ENCODE measurements at places on chromosomes 13 and 19.

DNA sequence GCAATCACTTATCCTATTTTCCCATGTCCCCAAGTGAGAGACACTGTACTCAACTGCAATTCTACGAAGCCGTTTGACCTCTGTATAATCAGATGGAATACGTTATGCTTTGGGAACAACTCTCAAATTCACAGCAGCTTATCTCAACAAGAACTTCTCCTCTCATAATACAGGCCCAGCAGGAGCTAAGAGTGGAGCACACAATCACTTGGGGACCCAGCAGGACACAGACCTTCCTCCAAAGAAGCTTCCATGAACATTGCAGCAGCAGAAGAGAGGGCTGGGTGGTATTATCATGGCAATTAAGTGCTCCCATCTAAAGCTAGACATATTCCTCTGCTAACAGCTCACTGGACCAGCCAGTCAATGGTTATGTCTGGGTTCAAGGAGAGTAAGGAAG lies 428.3 kb upstream of the MIR17HG start:
- no peak for DNase-seq

DNA sequence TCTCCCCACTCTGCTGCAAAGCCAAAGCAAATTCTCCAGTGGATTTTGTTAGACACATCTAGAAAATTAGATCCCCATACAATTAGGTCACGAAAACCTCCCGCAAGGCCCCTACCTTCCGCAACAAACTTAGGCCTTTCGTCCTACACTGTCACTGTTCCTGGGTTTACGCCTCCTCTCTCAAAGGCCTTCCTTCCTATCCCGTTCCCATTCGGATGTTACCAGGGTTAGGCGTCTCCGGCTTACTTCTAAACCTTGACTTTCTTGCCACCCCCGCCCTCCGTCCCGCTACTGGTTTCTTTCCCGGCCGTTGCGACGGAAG lies 754 bp downstream of the RNF6 start:
- no peak for DNase-seq

GRCh38 chr13:56718791-56719190 lies 421.9 kb upstream of the PRR20A start:
- DNase-seq: no peak

DNA sequence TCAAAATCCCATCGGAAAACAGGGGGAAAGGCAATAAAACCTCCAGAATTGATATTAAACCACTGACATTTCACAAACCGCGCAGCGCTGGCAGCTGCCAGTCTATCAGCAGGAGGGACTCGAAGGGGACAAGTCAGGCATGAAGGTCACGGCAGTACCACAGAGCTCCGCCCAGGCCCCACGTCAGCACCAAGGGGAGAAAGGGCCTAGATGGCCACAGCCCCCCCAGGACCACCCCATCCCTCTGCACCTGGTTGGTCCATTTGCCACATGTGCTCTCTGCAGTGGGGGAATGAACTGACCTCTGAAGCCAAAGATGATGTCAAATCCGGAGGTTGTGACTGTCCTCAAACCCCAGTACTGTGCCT lies 9.5 kb upstream of the VSTM2B start:
- DNase-seq: no peak

DNA sequence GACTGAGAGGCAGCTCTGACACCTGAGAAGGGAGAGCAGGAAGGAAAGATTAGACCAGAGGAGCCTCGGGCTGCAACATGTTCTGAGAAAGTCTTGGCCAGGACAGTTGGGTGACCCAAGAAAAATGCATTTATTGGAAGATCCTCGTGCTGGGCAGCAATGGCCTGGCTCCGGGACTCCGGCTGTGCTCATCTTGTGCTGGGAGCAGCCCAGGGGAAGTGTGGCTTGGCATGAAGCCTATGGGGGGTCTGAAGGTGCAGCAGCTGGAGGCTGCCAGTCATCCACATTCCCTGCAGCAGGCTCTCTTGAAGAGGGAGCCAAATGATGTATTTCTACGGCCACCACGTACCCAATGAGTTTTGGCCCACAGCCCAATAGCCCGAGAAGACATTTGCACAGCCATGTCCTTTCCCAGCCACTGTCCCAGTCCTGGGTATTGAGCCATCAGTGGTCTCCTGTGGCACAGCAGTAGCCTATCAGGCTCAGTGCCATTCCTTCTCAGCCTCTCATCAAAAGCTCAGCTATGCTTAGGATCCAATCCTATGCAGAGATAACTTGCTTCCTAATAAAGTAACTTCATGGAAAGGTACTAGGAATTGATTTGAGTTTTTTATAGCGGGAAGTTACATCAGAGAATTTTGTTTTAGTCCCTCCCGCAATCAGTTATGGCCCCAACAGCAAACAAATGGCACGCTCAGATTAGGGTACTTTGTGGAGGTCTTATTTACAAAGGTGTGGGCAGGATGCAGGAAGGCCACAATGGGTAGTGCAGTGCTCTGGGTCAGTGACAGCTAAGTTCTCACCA lies 76.0 kb upstream of the MEDAG start:
- no peak for DNase-seq

Data from activated T-cell treated with anti-CD3 and anti-CD28 coated beads for 1 hour (primary cell).